ENCODE measurements at places on chromosomes 4 and X. TPM values are rescaled to one million over a fixed set of nuclear protein-coding genes. Genes with fewer than 3 reads are reported as not detected.
A peak's percentile ranks its signal among the peaks of the same experiment; 100 is the strongest.

DNA sequence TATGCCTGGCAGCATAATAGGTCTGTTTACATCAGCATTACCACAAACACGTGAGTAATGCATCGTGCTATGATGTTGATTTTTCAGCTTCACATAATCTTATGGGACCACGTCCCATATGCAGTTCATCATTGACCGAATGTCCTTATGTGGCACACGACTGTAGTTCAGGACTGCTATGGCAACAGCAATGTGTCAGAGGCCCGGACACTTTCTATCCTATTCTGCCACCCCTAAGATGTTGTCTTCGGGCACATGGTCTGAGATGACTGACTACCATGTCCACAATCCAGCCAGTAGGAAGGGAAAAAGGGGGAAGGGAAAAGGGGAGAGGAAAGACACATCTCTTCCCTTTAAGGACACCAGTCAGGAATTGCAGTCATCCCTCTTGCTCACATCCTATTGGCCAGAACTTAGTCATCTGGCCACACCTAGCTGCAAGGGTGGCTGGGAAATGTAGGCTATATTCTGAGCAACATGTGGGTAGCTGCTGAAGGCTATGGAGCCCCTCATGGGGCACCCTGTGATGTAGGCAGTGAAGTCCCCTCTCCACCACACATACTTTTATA is 196.0 kb upstream of the RBPJ start:
- no peaks in the 10 kb centered on the region for H3K27me3 ChIP-seq
- no peak overlapping the region for H3K4me3 ChIP-seq
- H3K27ac ChIP-seq, result no peak overlapping the region
- DNase-seq, result no peak

- H3K27ac ChIP-seq, result no peak overlapping the region
- DNase-seq, result no peak
- no peaks in the 10 kb centered on the region for H3K36me3 ChIP-seq
- no peaks in the 10 kb centered on the region for H3K27me3 ChIP-seq
- H3K4me1 ChIP-seq, result no peaks in the 10 kb centered on the region
These were observed 36.3 kb downstream of the PRDM5 start for GRCh38 chr4:120886191-120886590.

GRCh38 chr4:137545461-137545861 is 13.2 kb upstream of the PCDH18 start:
- no peak overlapping the region for H3K4me3 ChIP-seq
- H3K27me3 ChIP-seq, result no peaks in the 10 kb centered on the region
- DNase-seq, result no peak
- H3K27ac ChIP-seq, result no peak overlapping the region

- DNase-seq, result no peak
- H3K4me3 ChIP-seq, result no peak overlapping the region
- no peaks in the 10 kb centered on the region for H3K27me3 ChIP-seq
- H3K27ac ChIP-seq, result no peak overlapping the region
These were observed 66.0 kb upstream of the FAT1 start for GRCh38 chr4:186789651-186790050.

- no peak for DNase-seq
- H3K27me3 ChIP-seq, result no peaks in the 10 kb centered on the region
- no peaks in the 10 kb centered on the region for H3K36me3 ChIP-seq
- H3K4me3 ChIP-seq, result no peak overlapping the region
- H3K27ac ChIP-seq, result no peak overlapping the region
These were observed 56.0 kb downstream of the GLUD2 start for GRCh38 chrX:121103381-121103780.

DNA sequence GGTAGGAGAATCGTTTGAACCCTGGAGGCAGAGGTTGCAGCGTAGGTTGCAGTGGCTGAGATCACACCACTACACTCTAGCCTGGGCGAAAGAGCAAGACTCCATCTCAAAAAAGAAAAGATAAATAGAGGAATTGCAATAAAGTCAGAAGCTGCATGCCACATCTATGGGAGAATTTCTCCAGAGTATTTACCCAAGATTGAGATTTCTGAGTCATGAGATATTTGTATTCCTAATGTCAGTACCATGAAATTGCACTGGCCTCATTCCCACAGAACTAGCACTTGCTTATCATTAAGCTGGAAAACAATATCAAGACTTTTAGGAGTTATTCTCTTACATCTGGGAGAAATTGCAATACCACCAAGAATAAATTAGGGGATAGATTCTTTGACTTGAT is 37.4 kb downstream of the ASIC5 start:
- no peak overlapping the region for H3K4me3 ChIP-seq
- H3K27ac ChIP-seq, result no peak overlapping the region
- H3K36me3 ChIP-seq, result no peaks in the 10 kb centered on the region
- no peaks in the 10 kb centered on the region for H3K27me3 ChIP-seq
- no peaks in the 10 kb centered on the region for H3K4me1 ChIP-seq

DNA sequence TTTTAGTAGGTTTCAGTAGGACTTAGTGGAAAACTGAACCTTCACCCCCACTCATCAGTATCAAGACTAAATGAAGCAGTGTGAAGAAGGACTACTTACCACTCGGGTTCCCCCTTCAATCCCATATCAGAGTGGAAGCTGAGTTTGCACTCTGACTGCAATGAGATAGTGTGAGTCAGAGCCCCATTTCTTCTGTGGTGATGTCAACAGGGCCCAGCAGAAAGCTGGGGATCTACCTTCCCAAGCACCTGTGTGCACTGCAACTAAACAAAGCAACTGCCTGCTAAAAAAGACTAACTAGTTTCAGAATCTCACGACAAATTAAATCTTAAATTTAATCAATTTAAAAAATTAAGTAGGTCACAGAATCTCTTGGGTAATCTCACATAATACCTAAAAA is 1837.0 kb upstream of the PCDH7 start:
- no peak for DNase-seq
- no peak overlapping the region for H3K27ac ChIP-seq

DNA sequence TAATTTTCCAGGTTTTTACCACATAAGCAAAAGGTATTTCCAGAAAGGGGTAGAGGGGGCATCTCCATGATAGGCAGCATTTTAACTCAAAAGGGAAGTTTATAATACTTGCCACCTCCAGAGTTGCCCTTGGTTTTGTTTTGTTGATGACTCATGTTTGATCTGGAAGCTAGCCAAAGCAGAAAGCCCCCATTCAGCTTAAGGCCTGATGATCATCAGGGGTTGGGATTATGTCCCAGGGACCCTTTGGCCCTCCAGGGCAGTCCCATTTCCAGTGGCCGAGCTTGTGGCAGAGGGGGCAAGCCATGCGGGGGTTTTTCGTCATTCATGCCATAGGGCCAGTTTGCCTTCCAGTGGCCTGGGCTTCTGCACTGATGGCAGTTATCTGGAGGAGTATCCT is 143.0 kb upstream of the PLAC1 start:
- no peak for DNase-seq
- no peaks in the 10 kb centered on the region for H3K36me3 ChIP-seq
- H3K4me1 ChIP-seq, result peaks cover 2% of the 10 kb centered on the region
- H3K27me3 ChIP-seq, result peaks cover 3% of the 10 kb centered on the region
- no peak overlapping the region for H3K4me3 ChIP-seq
- H3K27ac ChIP-seq, result no peak overlapping the region

DNA sequence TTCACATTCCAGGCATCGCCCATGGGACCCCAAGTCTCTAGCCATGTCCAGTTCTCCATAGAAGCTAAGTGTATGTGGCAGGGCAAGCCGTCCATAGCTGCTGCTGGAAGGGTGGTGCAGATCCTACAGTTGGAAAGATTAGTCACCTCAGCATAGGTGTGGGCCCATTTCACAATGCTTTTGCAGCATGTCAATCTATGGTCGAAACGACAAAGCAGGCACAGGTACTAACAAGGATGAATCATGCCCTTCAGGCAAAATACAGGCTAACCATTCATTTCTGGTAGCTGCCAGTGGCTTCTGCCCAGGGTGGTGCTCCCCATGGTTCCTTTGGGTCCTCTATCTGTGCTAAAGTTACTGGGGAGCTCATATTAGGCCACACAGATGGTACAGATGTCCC is 225.2 kb downstream of the ADGRL3 start:
- no peak overlapping the region for H3K4me3 ChIP-seq
- H3K36me3 ChIP-seq, result no peaks in the 10 kb centered on the region
- H3K4me1 ChIP-seq, result no peaks in the 10 kb centered on the region
- H3K27ac ChIP-seq, result no peak overlapping the region

GRCh38 chr4:104682311-104682710 is 187.6 kb upstream of the CXXC4 start:
- no peak overlapping the region for H3K27ac ChIP-seq
- no peak for DNase-seq
- no peak overlapping the region for H3K4me3 ChIP-seq
- H3K4me1 ChIP-seq, result no peaks in the 10 kb centered on the region

GRCh38 chr4:147772459-147772969 is 40.6 kb downstream of the ARHGAP10 start:
- H3K27me3 ChIP-seq, result no peaks in the 10 kb centered on the region
- H3K4me3 ChIP-seq, result no peak overlapping the region
- DNase-seq, result no peak
- peak overlapping the region; percentile 18 for H3K27ac ChIP-seq
- no peaks in the 10 kb centered on the region for H3K4me1 ChIP-seq

DNA sequence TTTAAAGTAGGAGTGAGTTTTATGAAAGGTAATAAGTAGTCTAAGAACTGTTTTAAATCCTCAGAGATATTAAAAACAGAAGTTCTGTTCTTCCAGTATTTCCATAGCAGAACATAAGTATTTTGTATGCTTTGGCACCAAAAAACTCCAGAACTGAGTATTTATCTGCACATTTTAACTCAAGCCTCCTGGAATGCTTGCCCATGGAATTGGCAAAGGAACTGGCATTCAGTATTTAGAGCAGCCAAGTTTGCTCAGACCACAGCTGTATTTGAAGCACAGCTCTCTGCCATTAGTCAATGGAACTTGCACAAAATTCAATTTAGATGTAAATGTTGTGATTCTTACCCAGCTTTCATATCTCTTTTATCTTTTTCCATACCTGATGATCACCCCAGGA is 42.2 kb downstream of the NDNF start:
- no peak overlapping the region for H3K4me3 ChIP-seq
- no peaks in the 10 kb centered on the region for H3K36me3 ChIP-seq
- H3K4me1 ChIP-seq, result no peaks in the 10 kb centered on the region
- H3K27ac ChIP-seq, result no peak overlapping the region
- no peaks in the 10 kb centered on the region for H3K27me3 ChIP-seq

DNA sequence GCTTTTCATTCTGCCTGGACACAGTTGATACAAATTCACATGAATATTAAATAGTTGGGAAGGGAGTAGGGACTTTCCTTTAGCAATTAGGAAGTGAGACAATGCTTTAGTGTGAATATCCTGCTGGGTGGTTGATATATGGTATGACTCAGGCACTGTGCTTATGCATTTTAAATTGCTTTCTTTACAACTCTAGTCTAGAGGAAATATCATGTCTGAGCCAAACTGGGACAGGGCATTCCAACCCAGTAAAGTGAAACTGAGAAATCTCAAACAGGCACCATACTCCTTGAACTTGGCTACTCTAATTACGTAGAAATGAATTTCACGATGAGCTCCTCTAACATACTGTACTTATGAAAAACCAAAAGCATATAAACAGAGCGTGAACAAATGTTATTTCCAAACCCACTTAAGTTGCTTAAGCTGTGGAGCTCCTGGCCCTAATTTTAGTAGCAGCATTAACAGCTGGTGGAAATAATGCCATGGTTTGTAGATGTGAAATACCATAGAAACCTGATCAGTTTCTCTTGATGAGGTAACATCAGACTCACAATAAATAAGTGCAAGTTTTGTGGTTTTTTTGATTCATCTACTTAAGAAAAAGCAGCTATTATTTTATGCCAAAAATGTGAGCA is 242.9 kb upstream of the GK2 start:
- no peak for DNase-seq
- no peak overlapping the region for H3K27ac ChIP-seq
- H3K36me3 ChIP-seq, result no peaks in the 10 kb centered on the region
- no peak overlapping the region for H3K4me3 ChIP-seq
- no peaks in the 10 kb centered on the region for H3K27me3 ChIP-seq

DNA sequence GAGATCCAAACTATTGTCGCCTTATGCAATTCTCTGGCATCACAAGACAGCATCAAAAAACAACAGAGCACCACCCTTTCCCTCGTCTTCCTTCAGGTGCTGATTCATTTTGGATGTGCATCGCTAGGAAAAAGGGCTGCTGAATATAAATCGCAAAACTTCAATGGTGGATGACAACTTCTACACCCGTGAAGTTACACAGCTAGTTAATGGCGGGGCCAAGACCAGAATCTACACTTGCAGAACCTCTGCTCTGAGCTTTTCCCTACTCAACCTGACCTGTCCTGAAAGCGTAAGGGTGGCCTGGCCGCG is 674 bp downstream of the GNPDA2 start:
- peak; percentile 22 for DNase-seq
- no peaks in the 10 kb centered on the region for H3K27me3 ChIP-seq
- H3K27ac ChIP-seq, result no peak overlapping the region
- H3K4me1 ChIP-seq, result peaks cover 4% of the 10 kb centered on the region
- H3K4me3 ChIP-seq, result peak overlapping the region; percentile 84

DNA sequence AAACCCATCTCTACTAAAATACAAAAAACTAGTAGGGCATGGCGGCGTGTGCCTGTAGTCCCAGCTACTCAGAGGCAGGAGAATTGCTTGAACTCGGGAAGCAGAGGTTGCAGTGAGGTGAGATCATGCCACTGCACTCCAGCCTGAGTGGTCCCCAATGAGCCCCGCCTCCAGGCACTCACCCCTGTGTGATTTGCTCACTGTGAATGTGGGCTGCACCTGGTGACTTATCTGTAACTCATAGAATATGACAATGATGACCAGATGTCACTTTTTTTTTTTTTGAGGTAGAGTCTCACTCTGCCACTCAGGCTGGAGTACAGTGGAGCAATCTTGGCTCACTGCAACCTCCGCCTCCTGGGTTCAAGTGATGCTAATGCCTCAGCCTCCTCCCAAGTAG is 49.0 kb upstream of the HOPX start:
- H3K4me3 ChIP-seq, result no peak overlapping the region
- no peaks in the 10 kb centered on the region for H3K4me1 ChIP-seq
- H3K27ac ChIP-seq, result no peak overlapping the region

The CFAP99 gene
- 0.19 TPM for total RNA-seq

The NLGN3 gene
- 0.19 TPM for total RNA-seq

The FAM241A gene
- total RNA-seq, result 2.2 TPM

The NR0B1 gene
- total RNA-seq, result 0.38 TPM

The RAB39B gene
- total RNA-seq, result 4.2 TPM

The AFP gene
- total RNA-seq, result 1.3 TPM

The XG gene
- 1.0 TPM for total RNA-seq

The ZMAT1 gene
- 5.1 TPM for total RNA-seq

The HPGDS gene
- total RNA-seq, result 8.0 TPM

Data from thymus (tissue), 14 donors.